ENCODE measurements at places on chromosomes 4 and X.
A peak's percentile ranks its signal among the peaks of the same experiment; 100 is the strongest.

GRCh38 chr4:93760284-93760683 is 68.3 kb upstream of the ATOH1 start:
- DNase-seq = no peak

GRCh38 chrX:130637591-130637990 is 235.8 kb downstream of the RBMX2 start:
- no peak for DNase-seq

DNA sequence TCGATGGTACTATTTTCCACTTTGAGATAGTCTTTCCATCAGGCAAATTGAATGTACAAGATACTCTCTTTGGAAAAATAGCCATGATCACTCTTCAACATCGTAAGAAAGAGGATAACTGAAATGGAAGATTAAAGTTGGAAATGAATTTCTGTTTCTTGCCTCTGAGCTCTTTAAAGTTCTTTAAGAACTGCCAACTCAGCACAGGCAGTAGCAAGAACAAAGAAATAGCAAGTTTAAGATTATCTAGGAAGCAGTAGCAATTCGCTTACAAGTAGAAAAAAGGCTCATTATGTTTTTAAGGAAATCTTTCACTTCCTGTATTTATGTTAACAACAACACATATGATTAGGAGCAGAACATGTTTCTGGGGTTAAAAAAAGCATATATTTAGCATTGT is 127.6 kb downstream of the CDS1 start:
- DNase-seq = no peak

- DNase-seq = no peak
Measured at GRCh38 chr4:14399848-14400247, 602.4 kb upstream of the CPEB2 start.

GRCh38 chrX:101676571-101676970 is 16.9 kb upstream of the ARMCX2 start:
- no peak for DNase-seq

GRCh38 chr4:117135634-117136354 is 50.4 kb upstream of the TRAM1L1 start:
- DNase-seq = no peak

DNA sequence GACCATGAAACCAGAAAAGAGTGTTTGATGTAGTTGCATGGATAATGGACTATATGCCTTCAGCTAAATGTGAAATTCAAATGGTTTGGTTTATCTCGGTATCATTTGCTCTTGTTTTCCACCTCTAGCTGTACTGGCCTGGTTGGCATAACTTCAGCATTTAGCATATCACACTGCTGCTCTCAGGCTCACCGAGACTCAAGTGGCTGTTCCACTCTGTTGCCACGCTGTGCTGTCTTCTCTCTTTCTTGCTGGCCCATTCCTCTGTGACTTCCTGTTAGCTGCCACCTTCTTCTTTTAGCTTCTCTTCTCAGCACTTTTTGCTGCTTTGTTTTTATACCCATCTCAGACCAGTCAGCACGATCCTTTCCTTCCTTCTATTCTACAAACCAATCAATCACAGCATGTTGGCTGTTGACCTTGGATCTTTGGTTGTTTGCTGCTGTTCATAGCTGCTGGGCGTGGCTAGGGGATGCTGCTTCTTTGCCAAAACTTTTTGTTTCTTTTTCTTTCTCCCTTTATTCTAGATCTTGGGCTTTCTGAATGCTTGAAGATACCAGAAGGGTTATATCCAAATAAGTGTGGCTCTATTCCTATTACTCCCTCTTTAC is 24.0 kb downstream of the INTS6L start:
- DNase-seq = no peak

DNA sequence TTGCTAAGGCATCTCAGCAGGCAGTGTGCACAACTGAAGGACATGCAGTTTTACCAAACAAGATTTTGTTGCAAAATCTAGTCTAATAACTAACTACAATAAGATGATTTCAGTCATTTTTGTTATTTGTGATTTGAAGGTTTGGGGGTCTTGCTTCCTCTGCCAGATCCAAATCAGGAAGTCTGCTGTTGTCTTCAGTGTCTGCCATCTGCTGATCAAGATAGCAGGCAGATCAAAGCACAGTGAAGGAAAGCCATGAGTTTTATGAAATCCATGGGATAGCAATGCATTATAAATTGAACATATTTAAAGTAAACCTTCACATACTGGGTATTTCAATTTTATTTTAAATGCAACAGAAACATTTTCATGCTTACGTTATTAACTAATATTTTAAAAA is 169.1 kb upstream of the ETNPPL start:
- DNase-seq = no peak

- no peak for DNase-seq
Measured at GRCh38 chrX:101759000-101759399, 99.3 kb upstream of the ARMCX2 start.

DNA sequence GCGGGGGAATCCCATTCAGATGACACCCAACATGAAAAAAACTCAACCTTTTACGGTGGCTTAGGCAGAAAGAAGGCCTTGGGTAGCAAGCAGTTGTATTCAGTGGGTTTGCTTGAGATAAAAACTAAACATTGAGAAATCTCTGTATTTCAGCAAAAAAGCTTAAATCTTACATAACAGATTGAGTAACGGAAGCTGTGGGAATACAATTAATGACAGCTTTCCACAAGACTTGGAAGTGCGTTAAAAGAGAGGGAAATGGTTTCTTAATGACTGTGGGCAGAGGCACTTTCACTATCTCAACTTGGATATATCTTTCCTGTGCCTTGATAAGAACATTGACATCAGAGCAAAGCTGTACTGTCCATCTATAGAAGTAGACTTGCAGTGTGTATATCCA is 418.5 kb upstream of the HS3ST1 start:
- no peak for DNase-seq

GRCh38 chr4:183149616-183150539 is 50.8 kb downstream of the WWC2 start:
- no peak for DNase-seq

DNA sequence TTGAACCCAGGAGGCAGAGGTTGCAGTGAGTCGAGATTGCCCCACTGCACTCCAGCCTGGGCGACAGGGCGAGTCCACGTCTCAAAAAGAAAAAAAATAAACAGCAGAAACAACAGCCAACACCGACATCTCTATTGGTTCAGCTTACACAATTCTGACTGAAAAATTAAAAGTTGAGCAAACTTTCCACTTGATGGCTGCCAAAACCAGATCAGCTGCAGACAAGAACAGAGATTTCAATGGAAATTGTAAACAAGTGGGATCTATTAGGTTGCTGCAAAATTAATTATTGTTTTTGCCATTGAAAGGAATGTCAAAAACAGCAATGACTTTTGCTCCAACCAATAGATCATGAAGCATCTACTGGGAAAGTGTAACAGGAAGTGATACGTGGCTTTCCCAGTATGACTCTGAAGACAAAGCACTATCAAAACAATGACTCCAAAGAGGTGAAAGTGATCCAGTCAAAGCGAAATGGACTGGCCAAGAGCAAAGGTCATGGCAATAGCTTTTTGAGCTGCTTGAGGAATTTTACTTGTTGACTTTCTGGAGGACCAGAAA is 26.3 kb downstream of the UPF3B start:
- no peak for DNase-seq

- peak; percentile 57 for DNase-seq
Measured at GRCh38 chrX:68827848-68828624, 785 bp upstream of the EFNB1 start.

DNA sequence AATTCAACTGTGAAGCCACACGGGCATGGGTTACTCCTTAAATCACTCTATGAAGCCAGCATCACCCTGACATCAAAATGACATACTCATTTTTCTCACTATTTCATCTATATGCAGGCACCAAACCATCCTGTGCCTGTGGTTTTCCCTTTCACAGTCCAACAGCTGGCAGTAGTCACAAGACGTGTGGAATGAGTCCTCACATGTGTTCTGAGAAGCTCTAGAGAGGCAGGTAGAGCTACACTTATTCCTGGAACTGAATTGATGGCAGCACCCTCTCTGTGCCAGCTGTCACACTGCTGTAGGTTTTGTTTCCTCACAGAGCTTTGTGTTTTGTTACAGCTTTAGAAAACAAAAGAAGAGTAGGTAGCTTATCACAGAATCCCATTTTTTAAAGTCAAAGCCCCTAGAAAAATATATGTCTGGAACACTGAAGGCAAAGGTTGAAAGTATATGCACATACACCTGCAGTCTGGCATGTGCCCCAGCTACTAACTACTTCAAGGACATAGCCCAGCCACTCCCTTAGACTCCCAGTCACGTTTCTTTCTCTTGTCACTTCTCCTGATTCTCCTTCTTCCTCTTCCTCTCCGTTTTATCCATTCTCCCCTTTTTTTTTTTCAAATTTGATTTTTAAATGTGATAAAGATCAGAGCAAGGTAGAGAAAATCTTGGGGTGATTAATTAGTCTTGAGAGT is 107.1 kb downstream of the ANXA10 start:
- DNase-seq = no peak

- no peak for DNase-seq
Measured at GRCh38 chrX:39115166-39115565, 313.9 kb downstream of the MID1IP1 start.

DNA sequence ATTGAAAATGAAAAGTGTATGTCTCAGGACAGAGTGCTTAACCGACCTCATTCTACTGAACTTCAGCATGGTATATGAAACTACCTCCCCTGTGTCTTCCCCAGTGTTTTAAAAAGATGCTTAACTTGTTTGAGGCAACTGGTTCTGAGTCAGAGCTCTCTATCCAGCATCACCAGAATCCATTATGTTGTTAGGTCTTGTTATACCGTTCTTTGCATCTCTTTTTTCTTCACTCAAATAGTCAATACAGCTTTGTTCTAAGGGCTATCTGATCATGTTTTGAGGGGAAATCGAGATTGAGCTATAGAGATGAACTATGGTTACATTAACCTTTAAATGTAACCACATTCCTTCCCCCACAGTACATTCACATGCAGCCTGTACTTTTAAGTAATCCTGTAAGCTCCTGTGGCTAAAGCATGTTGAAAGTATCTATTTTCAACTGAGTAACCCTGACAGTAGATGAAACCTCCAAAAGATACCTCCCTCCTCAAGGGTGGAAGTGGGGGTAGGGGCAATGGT is 514.4 kb downstream of the RPA4 start:
- DNase-seq = no peak

DNA sequence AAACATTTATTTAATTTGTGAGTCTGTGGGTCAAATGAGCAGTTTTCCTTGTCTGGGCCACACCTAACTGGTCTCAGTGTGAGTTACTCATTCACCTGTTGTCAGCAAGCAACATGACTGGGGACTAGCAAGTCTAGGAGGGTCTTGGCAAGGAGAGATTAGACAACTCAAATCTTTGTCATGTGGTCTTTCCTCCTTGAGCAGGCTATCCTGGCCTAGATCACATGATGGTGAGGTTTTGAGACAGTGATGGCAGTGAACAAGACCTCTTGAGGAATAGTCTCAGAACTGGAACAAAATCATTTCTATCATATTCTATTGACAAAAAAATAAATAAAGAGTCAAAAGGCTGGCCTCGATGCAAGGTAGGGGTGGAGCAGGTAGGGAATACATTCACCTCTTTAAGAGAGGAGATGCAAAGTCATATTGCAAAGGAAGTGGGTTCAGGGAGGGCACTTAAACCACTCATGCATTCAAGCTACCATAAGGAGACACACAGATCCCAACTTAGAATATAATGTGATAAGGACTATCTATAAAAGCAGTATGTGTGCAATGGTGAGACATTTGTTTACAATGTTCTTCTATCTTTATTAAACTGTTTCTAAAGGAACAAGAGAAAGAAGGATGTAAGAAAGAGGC is 135.7 kb downstream of the ZNF330 start:
- no peak for DNase-seq

- no peak for DNase-seq
Measured at GRCh38 chr4:174213731-174214100, 69.8 kb downstream of the FBXO8 start.

GRCh38 chrX:22944945-22945344 is 54.8 kb upstream of the DDX53 start:
- DNase-seq = no peak

GRCh38 chr4:25131926-25132325 is 28.3 kb downstream of the SEPSECS start:
- DNase-seq = no peak

- no peak for DNase-seq
Measured at GRCh38 chr4:99655308-99656081, 2.1 kb downstream of the C4orf54 start.

- no peak for DNase-seq
Measured at GRCh38 chrX:11420851-11421250, 127.6 kb downstream of the AMELX start.

GRCh38 chr4:184795214-184795844 is 30.4 kb downstream of the ACSL1 start:
- DNase-seq = no peak

DNA sequence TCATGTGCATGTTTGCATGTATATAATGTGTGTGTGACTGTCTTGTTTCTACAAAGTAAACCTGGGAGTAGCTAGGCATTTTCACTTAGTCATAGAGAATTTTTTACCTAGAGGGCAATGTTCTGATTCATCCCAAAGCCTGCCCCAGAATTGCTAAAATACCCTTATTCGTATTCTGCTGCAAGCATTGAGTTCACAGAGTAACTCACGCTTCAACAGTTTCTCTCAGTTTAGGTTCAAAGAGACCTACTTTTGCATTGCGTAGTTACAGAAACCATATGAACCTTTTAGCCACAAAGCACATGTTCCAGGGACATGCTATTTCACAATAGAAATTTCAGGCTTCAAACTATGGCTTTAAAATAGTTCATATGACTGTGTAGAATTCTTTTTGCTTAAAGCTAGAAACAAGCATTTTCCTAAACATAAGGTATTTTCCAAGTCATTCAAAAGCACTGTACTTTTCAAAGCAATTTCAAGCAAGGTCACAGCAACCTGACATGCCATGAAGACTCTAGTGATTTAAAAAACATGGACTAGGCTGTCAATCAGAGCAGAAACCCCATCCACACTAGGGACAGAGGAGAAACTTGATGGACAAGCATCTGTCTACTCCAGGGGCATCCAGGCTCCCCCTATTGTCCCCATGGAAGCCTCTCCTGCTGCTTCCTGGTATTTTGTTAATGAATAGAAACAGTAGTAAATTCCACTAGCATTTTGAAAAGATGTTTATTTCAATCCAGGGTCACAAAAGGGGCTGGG is 81.5 kb upstream of the MAPK10 start:
- no peak for DNase-seq

DNA sequence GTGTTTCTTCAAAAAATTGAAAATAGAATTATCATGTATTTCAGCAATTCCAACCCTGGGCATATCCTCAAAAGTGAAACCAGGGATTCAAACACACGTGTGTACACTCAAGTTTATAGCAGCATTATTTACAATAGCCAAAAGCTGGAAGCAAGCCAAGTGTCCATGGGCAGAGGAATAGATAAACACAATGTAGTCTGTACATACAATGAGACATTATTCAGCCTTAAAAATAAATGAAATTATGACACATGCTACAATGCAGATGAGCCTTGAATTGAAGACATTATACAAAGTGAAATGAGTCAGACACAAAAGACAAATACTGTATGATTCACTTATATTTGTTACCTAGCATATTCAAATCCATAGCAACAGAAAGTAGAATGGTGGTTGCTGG is 853.4 kb downstream of the STIM2 start:
- no peak for DNase-seq

DNA sequence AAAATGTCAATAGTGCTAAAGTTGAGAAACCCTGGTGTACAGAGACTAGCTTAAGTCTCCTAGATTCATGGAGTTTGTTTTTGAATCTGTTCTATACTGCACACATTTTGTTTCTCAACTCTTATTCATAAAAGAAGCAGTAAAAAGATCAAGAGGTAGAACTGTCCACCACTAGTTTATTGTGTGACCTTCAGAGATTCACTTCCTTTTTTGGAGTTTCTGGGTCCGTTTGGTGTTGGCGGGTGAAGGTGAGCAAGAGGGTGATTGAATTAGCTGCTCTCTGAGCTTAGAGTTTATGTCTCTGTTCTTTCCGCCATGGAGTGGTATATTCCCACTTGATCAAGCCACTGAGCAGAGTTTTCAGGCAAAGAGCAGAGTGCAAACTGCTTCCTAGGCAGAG is 21.4 kb upstream of the PLAC1 start:
- no peak for DNase-seq
